Esophagus muscularis mucosa (tissue), 4 donors: ENCODE measurements at places on chromosomes 1 and 21. TPM values are rescaled to one million over a fixed set of nuclear protein-coding genes. Genes with fewer than 3 reads are reported as not detected.

Gene RORC
- not detected for total RNA-seq

Gene FAM163A
- total RNA-seq = 0.50 TPM

Gene FMN2
- total RNA-seq = 0.32 TPM

Gene SPEN
- total RNA-seq = 41.1 TPM

Gene TMEM51
- total RNA-seq = 12.4 TPM

Gene LHX8
- not detected for total RNA-seq

Gene TMEM59
- total RNA-seq = 316 TPM

Gene CNR2
- total RNA-seq = not detected

DNA sequence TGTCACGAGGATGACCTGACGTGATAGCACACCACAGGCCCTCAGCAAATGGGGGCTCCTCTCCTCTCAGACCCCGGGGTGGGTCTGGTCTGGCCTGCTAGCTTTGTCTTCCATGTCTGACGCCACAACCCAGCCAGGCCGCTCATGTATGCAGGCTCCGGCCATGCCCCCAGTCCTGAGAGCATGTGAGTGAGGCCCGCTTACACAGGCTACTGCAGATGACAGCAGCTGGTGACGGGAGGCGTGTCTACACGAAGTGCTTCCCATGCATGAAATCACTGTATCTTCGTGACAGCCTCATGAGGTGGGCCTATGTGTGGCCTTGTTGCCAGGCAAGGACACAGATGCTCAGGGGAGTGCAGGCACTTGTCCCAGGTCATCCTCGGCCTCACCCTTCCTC lies 16.4 kb downstream of the WNT4 start:
- DNase-seq = no peak

GRCh38 chr1:42720868-42721267 lies 19.2 kb downstream of the CLDN19 start:
- DNase-seq = no peak

DNA sequence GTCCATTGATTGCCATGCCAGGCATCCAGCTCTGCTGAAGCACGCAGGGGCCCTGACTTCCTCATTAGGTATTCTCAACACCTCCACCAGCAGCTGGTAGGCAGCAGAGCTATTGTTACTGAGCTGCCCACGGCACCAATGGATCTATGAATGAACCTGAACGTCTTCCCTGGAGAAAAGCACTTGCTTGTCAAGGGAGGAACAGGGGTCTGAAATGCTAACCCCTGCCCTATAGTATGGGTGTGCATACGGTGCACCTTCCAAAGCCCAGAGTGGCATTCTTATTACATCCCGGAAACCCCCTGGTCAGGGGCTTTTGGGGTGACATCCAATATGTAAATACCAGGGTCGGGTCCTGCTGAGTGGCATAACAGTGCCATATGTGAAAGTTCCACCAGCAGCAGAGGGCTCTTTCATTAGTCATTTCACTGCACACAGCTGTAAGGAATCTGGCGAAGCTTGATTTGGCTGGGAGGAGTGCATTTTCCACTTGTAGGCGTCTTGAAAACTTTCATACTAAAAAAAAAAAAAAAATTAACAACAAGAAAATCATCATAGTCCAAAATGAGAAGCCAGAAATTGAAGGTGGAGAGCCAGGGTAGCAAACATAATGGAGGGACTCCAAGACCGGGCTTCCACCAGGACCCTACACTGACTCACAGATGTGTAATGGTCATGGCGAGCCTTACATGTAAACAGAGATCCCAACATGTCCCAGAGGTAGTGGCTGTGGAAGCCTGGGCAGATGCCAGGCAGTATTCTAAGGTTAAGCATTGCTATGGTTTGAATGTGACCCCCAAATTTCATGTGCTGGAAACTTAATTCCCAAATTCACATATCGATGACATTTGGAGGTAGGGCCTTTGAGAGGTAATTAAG lies 58.8 kb upstream of the PRDX6 start:
- DNase-seq = no peak

GRCh38 chr1:7299994-7300393 lies 471.1 kb upstream of the VAMP3 start:
- no peak for DNase-seq

DNA sequence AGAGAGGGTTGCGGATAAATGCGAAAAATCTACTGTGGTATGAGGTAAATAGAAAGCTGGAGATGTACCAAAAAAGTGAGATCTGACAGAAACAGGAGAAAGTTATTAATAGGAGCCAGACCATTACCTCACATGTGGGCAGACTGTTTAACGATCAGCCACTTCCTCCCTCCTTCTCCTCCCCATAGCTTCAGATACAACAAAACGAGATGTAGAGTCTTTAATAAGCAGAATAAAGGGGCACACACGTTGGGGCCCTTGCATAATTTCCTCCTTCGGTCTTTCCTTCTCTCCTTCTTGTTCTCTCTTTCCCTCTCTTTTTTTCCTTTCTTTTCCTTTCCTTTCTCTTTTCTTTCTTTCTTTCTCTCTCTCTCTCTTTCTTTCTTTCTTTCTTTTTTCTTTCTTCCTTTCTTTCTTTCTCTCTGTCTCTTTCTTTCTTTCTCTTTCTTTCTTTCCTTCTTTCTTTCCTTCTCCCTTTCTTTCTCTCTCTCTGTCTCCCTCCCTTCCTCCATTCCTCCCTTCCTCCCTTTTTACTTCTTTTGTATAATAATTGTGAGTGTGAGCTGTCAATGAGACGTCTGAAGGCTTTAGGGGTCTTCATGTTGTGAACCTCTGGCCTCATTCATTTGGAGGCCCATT lies 242.1 kb downstream of the GRIK1 start:
- no peak for DNase-seq

- DNase-seq = no peak
Observed at GRCh38 chr21:29678626-29679025, 261.2 kb downstream of the GRIK1 start.

DNA sequence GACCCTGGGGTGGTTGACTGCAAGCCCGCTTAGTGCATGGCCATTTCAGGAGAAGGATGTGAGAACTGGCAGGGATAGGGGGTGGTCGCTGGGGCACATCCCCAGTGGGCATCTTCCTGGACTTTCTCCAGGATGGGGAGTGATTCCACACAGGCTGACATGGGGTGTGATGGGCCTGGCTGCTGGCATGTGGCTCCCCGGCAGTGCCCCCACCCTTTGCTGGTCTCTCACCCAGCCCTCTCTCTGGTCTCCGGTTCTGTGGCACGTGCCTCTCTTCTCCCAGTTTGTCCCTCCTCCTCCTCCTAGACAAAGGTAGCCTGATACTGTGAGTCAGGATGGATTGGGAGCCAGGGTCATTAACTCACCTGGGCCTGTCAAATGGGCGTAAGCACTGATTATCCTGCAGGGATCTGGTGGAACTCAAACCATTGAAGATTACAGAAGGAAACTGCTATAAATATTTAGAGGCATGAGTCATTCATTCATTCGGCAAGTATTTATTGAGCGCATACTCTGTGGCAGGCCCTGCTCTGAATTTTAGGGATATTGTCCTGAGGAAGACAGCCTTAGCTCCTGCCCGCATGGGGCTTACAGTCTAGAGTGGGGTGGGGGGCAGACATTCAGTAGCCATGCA lies 23.6 kb upstream of the EPS8L3 start:
- DNase-seq = no peak

- DNase-seq = no peak
Observed at GRCh38 chr21:43572446-43572845, 86.8 kb downstream of the HSF2BP start.

- DNase-seq = no peak
Observed at GRCh38 chr1:21322681-21323016, 32.4 kb upstream of the ECE1 start.

GRCh38 chr1:17404820-17405219 lies 32.8 kb downstream of the PADI6 start:
- DNase-seq = no peak

GRCh38 chr1:16924919-16925477 lies 3.3 kb downstream of the CROCC start:
- DNase-seq = no peak

DNA sequence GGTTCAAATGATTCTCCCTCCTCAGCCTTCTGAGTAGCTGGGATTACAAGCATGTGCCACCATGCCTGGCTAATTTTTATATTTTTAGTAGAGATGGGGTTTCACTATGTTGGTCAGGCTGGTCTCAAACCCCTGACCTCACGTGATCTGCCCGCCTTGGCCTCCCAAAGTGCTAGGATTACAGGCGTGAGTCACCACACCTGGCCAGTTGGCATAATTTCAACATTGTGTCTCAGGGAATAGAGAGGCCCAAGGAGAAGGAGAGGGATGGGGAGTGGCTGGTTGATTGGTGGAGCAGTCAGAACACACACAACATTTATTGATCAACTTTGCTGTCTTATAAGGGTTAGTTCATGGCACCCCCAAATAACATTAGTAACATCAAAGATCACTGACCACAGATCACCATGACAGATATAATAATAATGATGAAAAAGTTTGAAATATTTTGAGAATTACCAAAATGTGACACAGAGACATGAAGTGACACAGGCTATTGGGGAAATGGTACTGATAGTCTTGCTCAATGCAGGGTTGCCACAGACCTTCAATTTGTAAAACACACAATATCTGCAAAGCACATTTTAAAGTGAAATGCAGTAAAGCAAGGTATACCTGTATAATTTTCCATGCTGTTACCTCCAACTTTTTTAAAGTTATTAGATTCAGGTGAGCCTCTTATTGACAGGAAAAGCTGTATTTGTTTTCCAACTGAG lies 15.8 kb upstream of the CYB5R1 start:
- no peak for DNase-seq

DNA sequence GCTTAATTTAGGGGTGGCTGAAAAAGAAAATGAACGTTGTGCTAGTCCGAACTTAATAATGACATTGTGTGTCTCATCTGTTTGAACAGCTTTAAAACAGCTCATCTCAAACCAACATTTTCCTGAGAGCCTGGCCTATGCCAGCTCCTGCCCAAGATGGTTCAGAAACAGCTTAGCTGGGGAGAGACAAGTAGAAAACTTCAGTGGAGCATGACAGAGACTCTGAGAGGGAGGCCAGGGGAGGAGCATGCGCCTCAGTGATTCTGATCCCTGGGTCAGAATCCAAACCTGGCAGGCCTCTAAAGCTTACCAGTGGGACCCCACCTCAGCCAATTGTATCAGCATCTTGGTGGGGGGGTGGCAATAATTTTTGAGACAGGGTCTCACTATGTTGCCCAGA lies 99.3 kb downstream of the TAS1R2 start:
- DNase-seq = no peak

DNA sequence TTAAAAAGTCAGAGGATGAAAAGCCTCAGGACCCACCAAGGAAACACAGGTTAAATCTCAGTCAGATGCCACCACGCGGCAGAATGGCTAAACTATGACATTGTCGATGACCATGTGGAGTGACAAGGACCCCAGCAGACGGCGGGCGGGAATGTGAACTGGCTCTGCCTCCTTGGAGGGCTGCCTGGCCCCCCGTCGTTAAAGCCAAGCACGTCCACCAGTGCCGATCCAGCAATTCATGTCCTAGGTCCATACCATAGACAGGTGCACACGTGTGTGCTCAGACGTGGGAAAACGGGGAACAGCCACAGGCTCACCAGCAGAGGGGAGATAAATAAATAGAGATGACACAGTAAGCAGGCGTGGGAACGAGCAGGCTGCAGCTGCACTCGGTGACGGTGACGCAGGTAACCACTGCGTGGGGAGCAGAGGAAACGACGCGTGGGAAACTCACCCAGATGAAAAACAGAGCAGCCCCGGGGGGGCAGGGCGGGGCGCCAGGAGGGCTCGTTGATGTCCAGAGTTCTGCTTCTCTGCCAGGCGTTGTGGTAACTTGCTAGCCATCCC lies 28.3 kb upstream of the PCBP3 start:
- DNase-seq = no peak

DNA sequence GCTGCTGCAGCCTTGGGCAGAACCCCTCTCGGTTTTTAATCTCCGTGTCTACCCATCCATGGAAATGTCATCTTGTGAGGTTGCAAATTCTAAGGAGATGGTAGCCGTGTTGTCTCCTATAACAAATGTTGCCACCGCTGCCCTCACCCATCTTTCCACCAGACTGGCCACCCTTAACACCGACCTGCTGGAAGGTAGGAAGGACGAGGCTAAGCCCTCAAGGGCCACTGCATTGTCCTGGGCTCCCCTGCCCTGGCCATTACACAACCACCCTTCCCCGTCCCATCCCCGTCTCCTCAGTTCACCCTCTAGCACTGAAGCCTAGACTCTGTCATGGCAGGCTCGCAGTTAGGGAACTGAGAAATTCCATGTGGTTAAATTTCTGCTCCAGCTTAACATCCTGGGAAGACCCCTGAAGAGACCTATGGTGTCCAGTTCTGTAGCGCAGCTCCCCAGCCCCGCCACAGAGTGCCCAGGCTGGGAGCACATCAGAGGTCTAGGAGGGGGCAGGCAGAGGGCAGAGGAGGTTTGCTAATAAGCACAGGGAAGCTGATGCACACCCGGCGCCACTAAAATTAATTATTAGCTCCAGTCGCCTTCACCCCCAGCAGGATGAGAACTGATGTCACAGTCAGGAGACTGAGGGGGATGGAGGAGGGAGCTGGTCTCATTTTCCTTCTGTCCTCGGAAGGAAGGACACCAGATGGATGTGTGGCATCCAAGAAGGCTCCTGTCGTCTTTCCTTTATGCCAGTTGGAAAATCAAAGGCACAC lies 38.3 kb downstream of the STUM start:
- no peak for DNase-seq

GRCh38 chr1:226474443-226475141 lies 66.7 kb upstream of the PARP1 start:
- no peak for DNase-seq

- no peak for DNase-seq
Observed at GRCh38 chr1:96308314-96308713, 413.3 kb upstream of the PTBP2 start.

- DNase-seq = no peak
Observed at GRCh38 chr1:28578696-28579218, 13.3 kb upstream of the RAB42 start.

DNA sequence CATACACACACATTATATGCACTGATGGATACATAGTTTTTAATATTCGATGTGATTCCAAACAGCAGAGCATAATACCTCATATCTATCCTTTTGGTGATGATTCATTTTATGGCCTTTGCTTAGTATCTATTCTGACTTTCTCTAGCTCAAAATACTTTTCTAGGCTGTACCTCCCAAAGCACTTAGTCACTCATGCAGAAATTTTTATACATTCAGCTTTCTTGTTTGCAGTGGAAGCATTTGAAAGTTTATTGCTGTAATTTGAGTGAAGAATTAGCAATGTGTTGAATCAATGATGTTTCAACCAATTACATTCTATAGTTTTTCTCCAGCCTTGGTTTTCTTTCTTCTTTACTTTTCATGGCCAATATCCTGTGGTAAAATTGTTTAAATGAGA lies 66.7 kb downstream of the LBR start:
- no peak for DNase-seq

GRCh38 chr1:155773221-155773620 lies 83.8 kb downstream of the GON4L start:
- DNase-seq = no peak

GRCh38 chr1:222535455-222535854 lies 12.4 kb downstream of the HHIPL2 start:
- no peak for DNase-seq
